ENCODE measurements at places on chromosomes 3 and 15.

DNA sequence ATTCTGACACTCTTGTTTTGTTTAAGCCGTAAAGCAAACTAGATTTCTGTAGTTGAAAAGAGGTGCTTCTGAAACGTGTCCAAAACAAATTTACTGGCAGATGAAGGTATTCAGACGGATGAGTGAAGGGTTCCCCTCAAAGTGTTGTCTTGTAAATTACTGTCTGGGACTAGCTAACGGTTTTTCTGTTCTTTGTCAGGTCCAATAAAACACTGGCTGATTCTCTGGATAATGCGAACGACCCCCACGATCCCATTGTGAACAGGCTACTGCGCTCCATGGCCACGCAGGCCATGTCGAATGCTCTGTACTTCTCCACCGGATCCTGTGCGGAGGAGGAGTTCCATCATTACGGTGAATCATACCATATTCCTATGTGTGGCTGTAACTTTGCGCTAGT lies 27.7 kb downstream of the TIPIN start:
- no peak for DNase-seq

DNA sequence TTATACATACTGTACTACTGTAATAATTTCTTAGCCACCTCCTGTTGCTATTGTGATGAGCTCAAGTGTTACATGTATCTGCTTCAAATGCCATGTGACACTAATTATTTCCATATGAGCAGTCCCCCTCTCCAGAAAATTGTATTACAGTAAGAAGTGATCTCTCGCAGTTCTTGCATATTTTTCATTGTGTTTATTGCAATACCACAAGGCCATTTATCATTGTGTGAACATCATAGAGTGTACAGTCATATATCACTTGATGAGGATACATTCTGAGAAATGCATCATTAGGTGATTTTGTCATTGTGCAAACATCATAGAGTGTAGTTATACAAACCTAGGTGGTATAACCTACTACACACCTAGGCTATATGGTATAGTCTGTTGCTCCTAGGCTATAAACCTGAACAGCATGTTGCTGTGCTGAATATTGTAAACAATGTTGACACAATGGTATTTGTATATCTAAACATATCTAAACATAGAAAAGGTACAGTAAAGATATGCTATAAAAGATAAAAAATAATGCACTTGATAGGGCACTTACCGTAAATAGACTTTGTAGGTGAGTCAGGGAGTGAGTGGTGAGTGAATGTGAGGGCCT lies 189.6 kb upstream of the MLF1 start:
- no peak for DNase-seq

DNA sequence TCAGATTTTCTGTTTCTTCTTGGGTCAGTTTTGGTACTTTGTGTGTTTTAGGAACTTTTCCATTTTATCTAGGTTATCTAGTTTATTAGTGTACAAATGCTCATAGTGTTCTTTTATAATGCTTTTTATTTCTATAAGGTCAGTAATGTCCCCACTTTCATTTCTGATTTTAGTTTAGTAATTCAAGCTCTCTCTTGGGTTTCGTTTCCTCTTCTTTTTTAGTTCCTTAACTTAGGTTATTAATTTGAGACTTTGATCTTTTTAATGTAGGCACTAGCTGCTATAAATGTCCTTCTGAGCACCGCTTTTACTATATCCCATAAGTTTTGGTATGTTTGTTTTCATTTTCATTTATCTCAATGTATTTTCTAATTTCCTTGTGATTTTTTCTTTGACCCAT lies 27.0 kb upstream of the CD200R1L start:
- DNase-seq = peak; percentile 50

GRCh38 chr15:68275165-68275746 lies 2.3 kb upstream of the FEM1B start:
- DNase-seq = no peak

DNA sequence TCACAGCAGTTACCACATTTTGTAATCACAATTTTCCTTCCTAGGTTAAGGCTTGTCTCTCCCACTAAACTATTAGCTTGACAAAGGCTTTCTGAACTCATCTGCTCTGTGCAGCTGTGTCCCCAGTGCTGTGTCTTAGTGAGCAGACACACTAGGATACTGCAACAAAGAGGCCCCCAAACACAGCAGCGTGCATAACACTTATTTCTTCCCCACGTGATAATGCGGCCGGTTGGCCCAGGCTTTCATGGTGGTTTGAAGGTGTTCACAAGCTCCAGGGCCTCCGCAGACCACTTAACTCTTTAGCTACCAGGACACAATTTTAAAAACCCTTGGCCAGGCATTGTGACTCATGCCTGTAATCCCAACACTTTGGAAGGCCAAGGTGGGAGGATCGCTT lies 2.2 kb upstream of the HDAC11 start:
- DNase-seq = no peak

DNA sequence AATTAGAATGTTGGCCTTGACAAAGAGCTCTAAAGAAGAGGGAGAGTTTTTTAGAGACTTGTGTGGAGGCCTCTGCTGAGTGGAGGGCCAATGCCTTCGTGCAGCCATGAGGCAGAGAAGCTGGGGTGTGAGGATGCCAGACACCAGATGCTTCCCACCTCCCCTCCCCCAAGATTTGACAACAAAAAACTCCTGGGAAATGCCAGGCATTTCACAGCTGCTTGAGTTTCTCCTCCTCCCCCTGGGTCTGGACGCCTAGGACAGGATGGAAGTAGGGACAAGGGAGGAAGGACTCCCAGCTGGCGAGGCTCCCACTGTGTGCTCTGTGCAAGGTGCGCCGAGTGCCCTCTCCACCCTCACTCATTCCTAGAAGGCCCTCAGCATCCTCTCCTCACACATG lies 20.1 kb downstream of the TGM4 start:
- no peak for DNase-seq

- DNase-seq = peak; percentile 95
Measured at GRCh38 chr15:63504247-63504978, at the start of gene USP3. Gene USP3 (plus strand): TSS chr15:63504593. CDS start chr15:63504740, 147 bp downstream.

DNA sequence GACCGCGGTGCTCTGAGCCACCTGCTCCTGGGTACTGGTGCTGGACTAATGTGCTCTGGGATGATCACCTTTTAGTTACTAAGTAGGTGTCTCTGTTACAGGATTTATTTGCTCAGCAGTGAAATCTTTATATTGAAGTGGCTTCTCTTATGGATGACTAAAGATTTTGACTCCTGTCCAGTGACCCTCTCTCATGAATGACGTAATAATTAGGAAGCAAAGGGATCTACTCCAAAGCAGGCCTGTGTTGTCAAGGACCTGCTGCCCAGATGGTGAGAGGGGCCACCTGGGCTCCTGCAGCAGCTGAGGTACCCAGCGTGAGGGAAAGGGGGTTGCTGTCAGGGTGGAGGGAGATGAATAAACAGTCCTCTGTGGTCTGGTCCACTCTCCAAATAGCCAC lies 263.6 kb downstream of the GABRG3 start:
- DNase-seq = no peak

DNA sequence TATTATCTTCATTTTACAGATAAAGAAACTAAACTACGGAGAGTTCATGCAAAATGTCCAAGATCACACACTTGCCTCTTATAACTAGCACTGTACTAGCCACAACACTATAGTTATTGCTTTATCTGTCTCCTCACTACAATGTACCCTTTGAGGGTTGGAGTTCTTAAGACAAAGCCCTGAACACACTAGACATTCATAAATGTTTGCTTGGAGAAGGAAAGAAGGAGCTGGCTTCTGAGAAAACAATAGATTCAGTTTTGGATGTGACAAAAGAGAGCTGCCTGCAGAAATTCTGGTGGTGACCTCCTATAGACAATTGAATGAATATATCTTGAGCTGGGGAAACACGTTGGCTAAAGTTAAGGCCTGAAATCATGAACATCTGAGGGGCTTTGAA lies 169.9 kb upstream of the ARHGEF26 start:
- no peak for DNase-seq

DNA sequence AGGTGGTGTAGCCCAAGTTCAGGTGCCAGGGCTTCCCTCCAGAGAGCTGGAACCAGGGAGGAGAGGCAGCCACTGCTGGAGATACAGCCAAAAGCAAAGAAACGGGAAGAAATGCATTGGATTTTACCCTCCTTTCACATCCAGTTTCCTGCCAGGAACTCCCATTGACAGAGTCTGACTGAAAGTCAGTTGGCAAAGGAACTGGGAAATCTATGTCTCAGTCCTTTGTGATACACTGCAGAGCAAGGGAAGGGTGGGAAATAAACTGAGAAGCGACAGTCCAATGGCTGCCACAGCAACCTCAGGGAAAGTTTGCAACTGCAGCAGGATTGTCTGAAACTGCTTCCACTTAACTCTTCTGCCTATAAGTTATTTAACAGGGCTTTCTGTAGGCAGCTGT lies 142.6 kb downstream of the SATB1 start:
- DNase-seq = no peak

GRCh38 chr3:132726341-132726823 lies 4.2 kb upstream of the NPHP3 start:
- peak; percentile 86 for DNase-seq

DNA sequence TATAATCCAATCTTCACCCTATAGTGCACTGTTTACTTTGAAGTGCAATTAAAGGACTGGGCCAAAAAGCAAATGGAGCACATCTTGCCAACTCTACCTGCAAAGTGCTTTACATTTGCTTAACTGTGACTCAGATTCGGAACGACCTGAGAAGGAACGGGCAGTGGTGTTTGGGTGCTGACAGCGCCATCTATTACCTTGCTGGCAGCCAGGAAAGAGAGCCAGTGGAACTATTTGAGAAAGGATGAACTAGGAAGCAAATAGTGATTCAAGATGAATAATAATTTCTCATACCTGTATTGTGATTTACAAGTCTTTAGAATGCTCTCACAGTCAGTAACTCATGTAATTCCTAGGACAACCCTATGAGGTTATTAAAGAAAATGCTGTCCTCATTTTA lies 312.9 kb downstream of the PDCD6IP start:
- no peak for DNase-seq

DNA sequence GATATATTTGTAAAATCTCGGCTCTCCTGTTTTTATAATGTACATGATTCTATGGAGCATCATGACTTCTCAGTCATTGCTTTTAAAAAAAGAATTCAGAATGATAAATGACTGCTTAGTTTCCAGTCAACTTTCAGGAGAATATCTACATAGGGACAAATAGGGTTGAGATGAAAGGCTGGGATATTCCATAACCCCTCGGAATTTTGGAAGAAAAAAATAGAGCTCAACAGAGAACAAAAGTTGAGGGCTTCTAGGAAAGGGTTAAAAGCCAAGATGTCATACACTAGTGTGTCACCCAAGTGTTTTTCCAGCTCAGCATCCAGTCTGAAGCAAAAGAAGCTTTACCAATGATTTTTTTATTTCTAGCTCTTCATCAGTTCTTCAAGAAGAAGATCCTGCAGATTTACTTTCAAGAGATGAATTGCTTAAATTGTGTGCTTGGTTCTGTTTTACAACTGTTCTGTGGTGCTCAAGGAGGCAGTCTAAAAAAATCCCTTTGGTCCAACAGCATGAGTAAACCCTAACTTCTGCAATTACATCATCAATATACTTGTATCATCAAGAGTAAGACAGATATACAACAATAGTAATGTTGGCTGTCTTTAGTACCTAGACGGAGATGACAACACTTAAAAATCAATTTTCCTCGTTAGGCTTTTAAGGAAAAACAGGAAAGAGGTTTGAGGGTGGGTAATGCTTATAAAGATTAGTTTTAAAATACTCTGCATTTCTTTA lies 979 bp downstream of the UNC13C start:
- no peak for DNase-seq

DNA sequence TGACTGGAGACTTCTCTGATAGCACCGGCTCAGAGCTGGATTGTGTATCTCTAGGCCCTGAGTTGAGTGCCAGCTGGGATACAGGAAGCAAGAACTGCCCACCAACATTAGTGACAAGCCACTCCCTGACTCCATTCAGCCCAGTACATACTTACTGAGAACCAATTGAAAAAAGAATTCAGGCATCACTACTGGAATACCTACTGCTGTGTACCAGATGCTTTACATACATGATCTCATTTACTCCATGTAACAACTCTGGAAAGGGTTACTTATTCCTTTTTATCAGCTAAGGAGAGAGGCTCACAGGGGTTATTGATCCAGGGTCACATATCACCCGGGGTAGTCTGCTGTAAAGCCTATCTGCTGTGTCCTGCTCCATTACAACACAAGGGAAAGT lies 1.3 kb upstream of the SYN2 start:
- no peak for DNase-seq

- DNase-seq = no peak
Measured at GRCh38 chr3:192422321-192422996, 304.9 kb downstream of the FGF12 start.

- DNase-seq = peak; percentile 68
Measured at GRCh38 chr3:26712211-26713026, 89.8 kb downstream of the LRRC3B start.

- DNase-seq = no peak
Measured at GRCh38 chr3:79983118-79983517, 215.3 kb upstream of the ROBO1 start.

GRCh38 chr15:96326328-96327154 lies 4.0 kb upstream of the NR2F2 start:
- no peak for DNase-seq

- peak; percentile 39 for DNase-seq
Measured at GRCh38 chr3:185924375-185924774, 13.4 kb downstream of the TRA2B start.

- DNase-seq = no peak
Measured at GRCh38 chr3:15081960-15082664, 16.8 kb downstream of the RBSN start.

DNA sequence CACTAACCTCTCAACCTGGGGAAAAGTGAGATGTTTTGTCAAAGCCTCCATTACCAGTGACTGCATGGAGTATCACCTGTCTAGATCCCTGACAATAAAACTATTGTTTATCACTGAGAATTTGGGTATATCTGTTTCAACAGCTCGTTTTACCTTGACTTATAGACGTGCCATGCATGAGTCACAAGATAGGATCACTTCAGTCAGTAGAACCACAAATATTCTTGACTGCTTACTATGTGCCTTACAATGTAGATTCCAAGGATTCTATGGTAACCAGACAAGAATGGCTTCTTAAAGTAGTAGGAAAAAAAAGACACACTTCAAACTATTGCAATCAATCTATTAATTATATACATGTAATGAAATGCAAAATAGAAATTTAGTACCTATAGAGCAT lies 55.7 kb upstream of the GRM7 start:
- no peak for DNase-seq

All from NAMALWA (cell line).